Astrocyte (in vitro differentiated cells and primary cell): ENCODE measurements at places on chromosomes 6 and 20. TPM values are rescaled to one million over a fixed set of nuclear protein-coding genes. Genes with fewer than 3 reads are reported as not detected.

DNA sequence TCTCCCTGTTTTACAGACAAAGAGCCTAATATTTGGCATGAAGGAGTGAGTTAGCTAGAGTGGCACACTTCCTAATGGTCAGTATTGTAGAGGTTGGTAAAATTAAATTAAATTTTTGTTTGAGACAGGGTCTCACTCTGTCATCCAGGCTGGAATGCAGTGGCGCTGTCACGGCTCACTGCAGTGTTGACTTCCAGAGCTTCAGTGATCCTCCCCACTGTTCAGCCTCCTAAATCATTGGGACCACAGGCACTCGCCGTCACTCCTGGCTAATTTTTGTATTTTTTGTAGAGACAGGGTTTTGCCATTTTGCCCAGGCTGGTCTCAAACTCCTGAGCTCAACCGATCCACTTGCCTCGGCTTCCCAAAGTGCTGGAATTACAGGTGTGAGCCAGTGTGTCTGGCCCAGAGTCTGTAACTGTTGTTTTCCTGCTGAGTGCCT is 70.9 kb downstream of the SCAND1 start:
- H3K36me3 ChIP-seq: no peaks in the 10 kb centered on the region
- peaks cover 11% of the 10 kb centered on the region for H3K4me1 ChIP-seq
- DNase-seq: no peak
- peak overlapping the region; percentile 99 for H3K27ac ChIP-seq

AKAP12 gene
- total RNA-seq: 76.1 and 115 TPM in 2 replicates

DNA sequence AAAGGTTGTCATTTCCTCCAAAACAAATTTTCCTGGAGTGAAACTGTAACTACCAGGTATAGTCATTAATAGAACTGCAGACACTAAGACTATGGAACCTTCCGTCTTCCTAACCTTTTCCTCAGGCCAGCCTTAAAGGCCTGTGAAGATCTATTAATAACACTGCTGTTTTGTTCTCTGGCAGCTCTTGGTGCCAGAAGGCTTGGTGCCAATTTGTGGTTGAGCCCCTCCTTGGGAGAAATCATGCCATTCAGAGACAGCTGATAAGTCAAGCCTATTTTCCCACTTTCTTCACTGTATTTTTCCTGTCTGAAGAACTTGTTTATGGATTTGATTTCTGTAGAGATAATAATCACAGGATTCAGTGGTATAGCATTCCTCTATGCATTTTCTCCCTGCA is 64.8 kb downstream of the HCRTR2 start:
- DNase-seq: peak; percentile 41
- H3K4me3 ChIP-seq: no peak overlapping the region
- no peaks in the 10 kb centered on the region for H3K4me1 ChIP-seq
- H3K36me3 ChIP-seq: no peaks in the 10 kb centered on the region

GRCh38 chr6:41777551-41778285 is 2.0 kb downstream of the FRS3 start:
- H3K4me3 ChIP-seq: no peak overlapping the region
- peaks cover 4% of the 10 kb centered on the region for H3K36me3 ChIP-seq
- H3K27me3 ChIP-seq: no peaks in the 10 kb centered on the region
- H3K27ac ChIP-seq: no peak overlapping the region
